Stomach (tissue), 19 donors: ENCODE measurements at places on chromosomes 5 and 9. TPM values are rescaled to one million over a fixed set of nuclear protein-coding genes. Genes with fewer than 3 reads are reported as not detected.

MLANA gene
- total RNA-seq: not detected

SMIM33 gene
- not detected for total RNA-seq

GRCh38 chr5:151078490-151079262 lies 2.2 kb downstream of the TNIP1 start:
- H3K27me3 ChIP-seq: no peaks in the 10 kb centered on the region
- peaks cover 53% of the 10 kb centered on the region for H3K4me1 ChIP-seq
- DNase-seq: no peak
- H3K4me3 ChIP-seq: no peak overlapping the region
- peaks cover 19% of the 10 kb centered on the region for H3K36me3 ChIP-seq
- H3K27ac ChIP-seq: peak overlapping the region; percentile 43

GOLGA2 gene
- total RNA-seq: 92.7 TPM

MORN5 gene
- not detected for total RNA-seq

FREM1 gene
- 14.7 TPM for total RNA-seq

DNA sequence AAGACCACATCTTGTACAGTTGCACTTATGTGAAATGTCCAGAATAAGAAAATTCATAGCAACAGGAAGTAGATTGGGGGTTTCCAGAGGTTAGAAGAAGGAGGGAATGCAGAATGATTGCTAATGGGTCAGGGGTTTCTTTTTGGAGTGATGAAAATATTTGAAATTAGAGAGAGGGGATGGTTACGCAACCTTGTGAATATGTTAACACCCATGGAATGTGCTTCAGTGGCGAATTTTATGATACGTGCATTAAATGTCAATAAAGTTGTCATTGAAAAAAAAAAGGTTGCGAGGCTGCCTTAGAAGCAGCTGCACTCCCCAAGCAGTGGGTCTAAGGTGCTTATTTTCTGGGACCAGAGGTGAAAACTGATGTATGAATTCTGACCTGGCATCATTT lies 64.4 kb upstream of the SUB1 start:
- no peaks in the 10 kb centered on the region for H3K27me3 ChIP-seq
- no peak overlapping the region for H3K4me3 ChIP-seq
- H3K36me3 ChIP-seq: no peaks in the 10 kb centered on the region
- no peaks in the 10 kb centered on the region for H3K4me1 ChIP-seq
- no peak for DNase-seq
- H3K27ac ChIP-seq: no peak overlapping the region

SCAMP1 gene
- 77.3 TPM for total RNA-seq

- H3K27ac ChIP-seq: no peak overlapping the region
- H3K27me3 ChIP-seq: no peaks in the 10 kb centered on the region
- H3K4me1 ChIP-seq: no peaks in the 10 kb centered on the region
- no peak overlapping the region for H3K4me3 ChIP-seq
These were observed 88.9 kb downstream of the SLF1 start for GRCh38 chr5:94707359-94707758.
